ENCODE measurements at places on chromosomes 4 and X.

GRCh38 chr4:85806334-85806733 lies 331.4 kb downstream of the ARHGAP24 start:
- DNase-seq, result no peak

DNA sequence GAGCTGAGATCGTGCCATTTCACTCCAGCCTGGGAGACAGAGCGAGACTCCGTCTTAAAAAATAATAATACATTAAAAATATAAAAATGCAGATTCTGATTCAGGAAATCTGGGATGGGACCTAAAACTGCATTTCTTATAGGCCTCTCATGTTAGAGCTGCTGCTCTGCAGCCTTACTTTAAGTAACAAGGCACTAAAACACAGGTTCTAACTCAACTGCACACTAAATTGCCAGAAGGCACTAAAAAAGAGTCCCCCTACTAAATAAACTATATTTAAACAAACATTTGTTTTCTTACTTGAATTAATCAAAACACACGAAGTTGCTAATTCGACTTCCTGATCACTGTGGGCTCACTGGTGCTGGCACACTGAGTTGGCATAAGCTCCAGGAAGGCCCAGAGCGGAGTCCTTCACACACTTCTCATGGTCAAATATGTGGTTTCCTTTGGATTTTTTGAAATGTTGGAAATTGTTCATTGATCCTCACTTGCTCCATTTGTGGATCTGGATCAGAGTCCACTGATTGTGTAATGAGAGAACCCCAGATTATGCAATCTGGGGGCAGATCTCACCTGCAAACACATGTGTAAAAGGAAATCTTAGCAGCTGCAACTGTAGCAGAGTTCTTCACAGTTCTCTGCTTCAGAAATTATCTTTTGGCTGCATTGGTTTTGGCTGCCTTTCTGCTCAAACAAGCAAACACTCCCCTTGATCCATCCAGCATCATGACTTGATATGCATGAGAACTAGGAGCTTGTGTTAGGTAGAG lies 59.3 kb downstream of the AFF1 start:
- DNase-seq, result no peak

DNA sequence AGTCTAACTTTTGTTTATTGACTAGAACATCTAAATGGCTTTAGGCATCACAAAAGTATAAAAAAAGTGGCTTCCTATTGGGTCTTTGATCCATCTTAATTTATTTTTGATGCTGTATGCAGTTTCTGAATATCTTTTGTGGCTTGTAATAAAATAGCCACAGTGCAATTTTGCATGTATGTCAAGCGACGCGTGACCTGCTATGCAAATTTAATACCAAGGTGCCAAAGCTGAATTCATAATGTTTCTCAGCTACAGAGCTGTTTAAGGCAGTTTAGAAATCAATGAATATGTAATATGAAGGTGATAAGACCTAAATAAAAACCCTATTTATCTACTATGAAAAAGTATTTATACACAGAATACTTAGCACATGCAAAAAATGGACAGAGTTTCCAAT lies 197.8 kb downstream of the AFF2 start:
- DNase-seq, result no peak

DNA sequence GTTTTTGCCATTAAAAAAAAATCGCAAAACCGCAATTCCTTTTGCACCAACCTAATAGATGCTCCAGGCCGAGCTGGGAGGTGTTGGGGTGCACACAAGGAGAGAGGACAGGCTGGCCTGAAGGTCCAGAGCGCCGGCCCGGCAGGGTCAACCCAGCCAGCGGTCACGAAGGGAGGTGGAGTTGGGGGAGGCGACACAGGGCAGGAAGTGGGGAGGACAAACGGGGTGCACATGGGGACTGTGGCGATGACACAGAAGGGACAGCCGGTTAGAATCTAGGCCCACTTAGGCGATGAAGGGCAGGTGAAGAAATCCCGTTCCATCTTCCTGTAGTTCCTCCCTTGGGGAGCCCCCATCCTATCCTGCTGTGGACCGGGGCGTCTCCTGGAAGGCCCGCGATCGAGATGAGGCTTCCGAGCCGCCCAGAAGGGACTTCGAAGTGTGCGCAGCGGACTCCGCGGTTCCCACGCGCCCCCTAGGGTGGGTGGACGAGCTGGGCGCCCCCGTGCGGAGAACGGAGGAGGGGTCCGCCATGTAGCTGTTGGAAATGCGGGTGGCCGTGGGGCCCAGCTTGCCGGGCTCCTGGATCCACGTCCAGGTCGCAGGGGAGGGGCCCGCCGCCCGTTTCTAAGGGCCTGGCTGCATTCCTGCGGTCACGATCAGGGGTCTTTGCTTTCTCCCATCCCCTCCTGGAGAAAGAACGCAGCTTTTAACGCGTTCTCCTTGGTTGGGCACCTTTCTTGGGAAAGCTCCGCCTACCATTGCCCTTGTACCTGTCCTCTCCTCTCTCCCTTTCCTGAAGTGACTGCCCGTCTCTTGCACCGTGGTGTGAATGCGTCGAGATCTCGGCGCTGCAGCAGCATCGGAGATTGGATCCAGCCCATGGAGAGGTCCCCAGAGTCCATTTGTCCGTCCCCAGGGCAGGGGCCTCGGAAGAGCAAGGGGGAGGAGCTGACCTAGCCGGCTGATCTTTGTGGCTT lies 17.0 kb upstream of the HPF1 start:
- DNase-seq, result no peak

- DNase-seq, result no peak
Observed at GRCh38 chr4:53455766-53456165, 78.3 kb downstream of the FIP1L1 start.

GRCh38 chr4:91488946-91489345 lies 814.8 kb upstream of the GRID2 start:
- no peak for DNase-seq

- peak; percentile 15 for DNase-seq
Observed at GRCh38 chrX:13397878-13398818, 78.3 kb upstream of the ATXN3L start.
